Stimulated activated CD8-positive, alpha-beta memory T cell treated with anti-CD3 and anti-CD28 coated beads, Interleukin-7, amount 100 ng/mL, for 24 hours (primary cell): ENCODE measurements at places on chromosomes 16 and 17.

DNA sequence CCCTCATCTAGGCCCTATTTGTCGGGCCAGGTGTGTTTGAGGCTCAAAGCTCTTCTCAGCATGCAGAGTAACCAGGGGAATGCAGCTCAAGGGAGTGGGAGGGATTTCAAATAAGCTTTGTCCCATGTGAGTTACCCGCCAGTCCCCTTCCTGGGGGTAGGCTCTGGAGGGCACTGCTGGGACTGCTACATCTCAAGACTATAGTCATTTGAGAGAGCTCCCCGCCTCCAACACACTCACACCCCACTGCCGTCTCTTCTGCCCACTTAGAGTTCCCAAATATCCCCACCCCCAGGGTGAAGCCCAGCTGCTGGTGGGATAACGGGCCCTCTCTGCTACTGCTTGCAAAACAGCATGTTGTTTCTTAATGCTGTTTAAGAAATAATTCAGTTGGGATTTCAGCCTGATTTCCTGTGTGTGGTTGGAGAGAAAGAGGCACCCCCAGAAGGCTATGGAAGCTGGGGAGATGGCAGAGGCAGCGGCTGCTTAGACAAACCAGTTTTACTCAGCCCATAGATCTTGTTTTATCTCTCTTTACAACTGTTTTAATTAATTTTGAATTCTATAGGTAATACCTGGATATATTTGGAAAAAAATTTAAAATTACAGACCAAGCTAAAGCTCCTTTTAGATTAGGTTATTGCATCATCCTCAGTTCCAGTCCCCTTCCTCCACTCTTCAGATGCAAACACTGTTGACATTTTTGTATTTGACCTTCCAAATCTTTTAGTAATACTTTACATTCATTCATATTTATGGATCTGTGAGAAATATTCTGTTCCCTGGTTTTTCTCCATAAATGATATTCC is 4.1 kb upstream of the MPO start:
- DNase-seq = no peak

GRCh38 chr16:84498859-84499620 is 5.4 kb downstream of the MEAK7 start:
- no peak for DNase-seq

GRCh38 chr17:43591001-43591400 is 44.9 kb upstream of the ETV4 start:
- no peak for DNase-seq

DNA sequence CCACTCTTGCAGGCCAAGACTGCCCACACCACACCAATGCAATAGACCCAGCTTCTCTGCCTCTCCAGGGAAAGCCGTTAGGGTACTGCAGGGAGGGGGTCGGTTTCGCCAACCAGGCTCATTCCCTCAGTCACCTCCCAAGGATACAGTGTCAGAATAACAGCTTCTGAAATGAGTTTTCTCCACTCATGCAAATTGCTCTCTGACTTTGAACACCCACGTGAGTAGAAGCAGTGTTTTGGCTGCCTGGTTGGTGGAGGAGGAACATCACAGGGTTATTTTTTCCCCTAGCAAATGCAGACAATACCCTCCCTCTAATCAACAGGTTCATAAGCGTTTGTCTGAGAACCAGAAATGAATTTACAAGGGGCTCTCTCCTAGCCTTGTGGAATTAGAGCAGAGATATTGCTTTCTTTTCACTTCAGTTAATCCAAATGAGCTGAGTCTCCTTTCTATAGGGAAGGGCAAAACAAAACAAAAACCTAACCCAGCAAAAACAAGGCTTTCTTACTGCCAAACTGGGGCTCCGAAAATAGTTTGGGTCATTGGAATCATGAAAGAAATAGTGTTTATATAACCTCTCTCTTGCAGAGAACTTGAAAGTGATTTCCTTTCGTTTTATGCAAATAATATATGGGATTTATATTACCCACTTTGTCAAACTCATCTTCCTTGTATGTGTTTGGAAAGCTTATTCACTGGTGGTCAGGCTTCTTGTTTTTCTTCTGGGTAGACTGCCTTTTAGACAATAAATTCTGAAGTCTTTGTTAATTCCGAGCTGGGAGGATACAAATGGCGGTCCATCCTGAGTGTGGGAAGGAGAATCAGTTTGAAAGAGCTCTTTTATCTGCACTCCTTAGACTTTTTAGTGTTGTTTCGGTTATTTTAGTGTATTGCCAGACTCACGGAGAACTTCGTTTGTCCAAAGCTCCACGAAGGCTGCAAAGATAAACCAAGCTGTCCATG is 229.9 kb downstream of the MSI2 start:
- DNase-seq = no peak

DNA sequence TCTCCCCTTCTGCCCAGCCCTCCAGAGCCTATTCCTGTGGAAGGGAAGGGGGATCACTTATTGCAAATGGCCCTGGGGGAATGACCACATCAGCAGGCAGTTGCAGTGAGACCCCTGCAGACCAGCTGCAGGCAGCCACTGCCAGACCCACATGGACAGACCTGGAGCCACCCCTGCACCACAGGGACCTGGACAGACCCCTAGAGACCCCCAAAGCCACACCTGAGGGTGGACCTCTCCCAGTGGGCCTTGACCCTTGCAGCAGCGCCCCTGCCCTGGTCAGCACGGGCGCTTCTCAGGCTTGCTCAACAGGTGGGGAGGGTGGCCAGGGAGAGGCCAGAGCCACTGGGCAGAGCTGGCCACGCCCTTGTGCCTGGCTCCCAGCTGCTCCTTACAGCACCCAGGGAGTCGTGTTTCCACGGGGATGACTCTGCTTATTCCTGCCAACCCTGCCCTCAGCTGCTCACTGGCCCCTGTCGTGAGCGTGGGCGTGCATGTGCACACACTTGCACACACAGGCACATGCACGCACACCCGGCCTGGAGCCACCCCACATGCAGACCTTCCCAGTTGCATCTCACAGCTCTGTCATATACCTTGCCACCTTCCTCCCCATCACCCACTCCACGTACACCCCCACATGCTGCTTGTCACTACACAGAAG is 1.3 kb upstream of the SCN4A start:
- DNase-seq = no peak

DNA sequence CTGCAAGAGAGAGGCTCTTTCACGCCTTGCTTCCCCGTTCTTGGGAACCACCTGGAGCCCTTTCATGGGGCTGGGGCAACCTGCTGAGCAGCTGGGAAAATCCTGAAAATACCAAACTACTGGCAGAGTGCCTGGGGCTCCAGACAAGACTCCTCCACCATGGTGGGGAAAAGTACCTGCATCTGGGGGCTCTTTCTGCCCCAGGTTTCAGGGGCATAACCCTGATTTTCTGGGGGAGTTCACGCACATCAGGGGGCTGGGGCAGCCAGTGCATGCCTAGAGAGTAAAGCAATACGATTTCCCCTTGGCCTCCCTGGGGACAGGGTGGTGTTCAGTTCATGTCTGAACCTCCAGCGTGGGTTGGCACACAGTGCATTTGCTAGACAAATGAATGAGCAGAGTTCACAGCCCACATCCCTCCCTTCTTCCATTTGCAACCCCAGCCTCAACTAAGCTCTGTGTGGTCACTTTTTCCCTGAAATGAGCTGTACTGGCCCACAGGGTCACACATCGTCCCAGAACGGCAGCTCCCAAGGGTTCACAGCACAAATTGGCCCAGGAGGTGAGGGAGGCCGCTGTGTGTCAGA is 5.2 kb upstream of the CDC42EP4 start:
- no peak for DNase-seq

DNA sequence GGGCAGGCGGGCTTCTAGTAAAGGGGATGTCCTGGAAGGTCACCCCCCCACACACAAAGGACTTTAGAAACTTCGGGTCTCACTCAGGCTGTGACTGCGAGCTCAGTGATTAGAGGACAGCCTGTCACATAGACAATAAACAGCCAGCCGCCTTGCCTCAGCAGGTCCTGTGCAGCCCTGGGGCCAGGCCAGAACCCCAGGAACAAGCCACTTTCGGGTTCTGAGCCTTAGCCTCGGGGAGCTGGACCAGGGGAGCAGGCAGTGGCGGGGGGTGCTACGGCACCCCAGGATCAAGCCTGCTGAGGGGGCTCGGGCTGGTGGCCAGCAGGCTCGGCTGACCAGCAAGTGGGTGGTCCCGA is 1.1 kb downstream of the GAS7 start:
- DNase-seq = no peak

GRCh38 chr16:57277586-57277985 is 6.9 kb downstream of the PLLP start:
- DNase-seq = peak; percentile 14

GRCh38 chr17:50949989-50950877 is 84.1 kb upstream of the TOB1 start:
- DNase-seq = no peak

DNA sequence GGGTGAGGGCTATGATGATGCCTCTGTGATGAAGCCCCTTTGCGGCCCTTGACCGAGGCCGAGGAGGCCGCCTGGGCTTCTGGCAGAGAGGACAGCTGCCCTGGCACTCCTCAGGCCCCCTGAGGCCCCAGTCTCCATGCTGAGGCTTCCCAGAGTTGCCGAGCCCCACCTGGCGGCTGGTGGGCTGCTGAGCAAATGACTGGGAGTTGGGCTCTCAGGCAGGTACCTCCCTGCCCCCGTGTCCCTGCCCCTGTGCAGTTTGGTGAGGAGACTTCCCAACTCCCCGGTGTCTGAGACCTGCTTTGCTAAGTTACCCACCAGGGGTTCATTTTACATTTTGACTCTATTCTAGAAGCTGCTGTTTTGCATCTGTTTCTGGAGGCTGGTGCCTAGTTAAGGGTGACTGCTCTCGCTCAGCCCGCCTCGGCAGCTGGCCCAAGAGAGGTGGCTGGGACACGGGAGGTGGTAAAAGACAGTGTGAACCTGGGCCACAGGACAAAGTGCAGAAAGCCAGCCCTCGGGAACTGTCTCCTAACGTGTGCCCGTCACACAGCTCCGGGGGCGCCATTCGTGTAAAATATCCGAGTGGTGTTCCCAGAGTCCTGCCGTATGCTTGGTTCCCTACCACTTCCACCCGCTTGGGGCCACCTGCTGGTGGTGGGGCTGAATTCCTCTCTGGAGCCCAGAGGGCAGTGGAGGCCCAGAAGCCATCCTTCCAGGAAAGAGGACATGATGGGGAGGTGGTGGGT is 134.5 kb downstream of the RAB11FIP4 start:
- no peak for DNase-seq

GRCh38 chr17:75289832-75290337 is 652 bp upstream of the SLC25A19 start:
- no peak for DNase-seq

GRCh38 chr16:87085441-87085840 is 231.8 kb downstream of the C16orf95 start:
- no peak for DNase-seq

DNA sequence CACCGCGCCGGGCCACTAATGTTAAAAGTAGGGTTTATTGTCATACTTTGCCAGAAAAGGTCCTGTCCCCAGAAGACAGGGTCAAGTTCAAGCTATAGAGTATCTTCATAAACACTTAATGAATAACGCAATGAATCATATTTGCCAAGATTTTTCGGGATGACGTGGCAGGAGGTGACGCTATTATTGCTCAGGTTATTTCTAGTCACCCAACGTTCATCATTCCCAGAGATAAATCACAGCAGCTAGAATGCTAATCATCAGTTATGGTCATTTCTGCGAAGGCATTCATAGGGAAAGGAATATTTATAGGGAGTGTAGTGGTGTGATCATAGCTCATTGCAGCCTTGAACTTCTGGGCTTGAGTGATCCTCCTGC is 2.0 kb downstream of the TMC5 start:
- DNase-seq = no peak

GRCh38 chr17:60361889-60362288 is 30.0 kb downstream of the USP32 start:
- DNase-seq = no peak

DNA sequence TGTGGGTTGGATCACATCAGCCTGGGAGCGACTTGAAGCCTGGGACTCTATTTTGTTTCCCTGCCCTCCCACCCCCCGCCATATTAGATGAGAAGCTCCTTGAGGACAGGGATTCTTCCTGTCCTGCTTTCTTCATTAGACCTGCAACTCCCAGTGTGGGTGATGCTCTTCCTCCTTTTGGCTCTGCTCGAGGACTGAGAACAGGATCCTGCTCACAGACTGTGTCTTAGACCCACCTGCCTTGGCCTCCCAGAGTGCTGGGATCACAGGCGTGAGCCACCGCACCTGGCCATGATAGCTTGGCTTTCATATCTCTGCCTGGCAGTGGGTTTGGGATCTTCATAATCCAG is 21.5 kb upstream of the TNS4 start:
- DNase-seq = no peak

GRCh38 chr17:9760266-9760665 is 31.1 kb downstream of the DHRS7C start:
- DNase-seq = no peak

DNA sequence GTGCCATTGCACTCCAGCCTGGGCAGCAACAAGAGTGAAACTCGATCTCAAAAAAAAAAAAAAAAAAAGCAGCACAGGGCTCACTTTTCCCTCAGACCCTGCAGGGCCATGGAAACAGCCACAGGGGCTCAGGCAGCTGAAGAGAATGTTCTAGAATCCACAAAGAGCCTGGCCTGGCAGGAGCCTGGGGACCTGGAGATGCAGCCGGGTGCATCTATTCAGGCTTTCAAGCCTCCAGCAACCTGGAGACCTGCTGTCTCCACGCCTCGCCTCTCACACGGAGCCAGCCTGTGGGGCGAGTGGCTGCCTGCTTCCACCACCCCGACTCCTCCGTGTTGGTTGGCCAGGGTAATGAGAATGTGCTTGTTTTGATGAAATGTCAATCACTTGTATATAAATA is 44.0 kb upstream of the MEAK7 start:
- DNase-seq = no peak

- no peak for DNase-seq
Measured at GRCh38 chr17:58665946-58666857, 25.6 kb downstream of the TEX14 start.

GRCh38 chr17:214881-215331 is 33.5 kb upstream of the DOC2B start:
- DNase-seq = no peak

GRCh38 chr17:72706396-72706981 is 386.0 kb downstream of the SLC39A11 start:
- DNase-seq = no peak

GRCh38 chr17:35865412-35866340 is 3.0 kb downstream of the HEATR9 start:
- no peak for DNase-seq

- DNase-seq = no peak
Measured at GRCh38 chr16:62298600-62298999, 262.4 kb upstream of the CDH8 start.
